ENCODE measurements at places on chromosomes 6 and 20. TPM values are rescaled to one million over a fixed set of nuclear protein-coding genes. Genes with fewer than 3 reads are reported as not detected.

DNA sequence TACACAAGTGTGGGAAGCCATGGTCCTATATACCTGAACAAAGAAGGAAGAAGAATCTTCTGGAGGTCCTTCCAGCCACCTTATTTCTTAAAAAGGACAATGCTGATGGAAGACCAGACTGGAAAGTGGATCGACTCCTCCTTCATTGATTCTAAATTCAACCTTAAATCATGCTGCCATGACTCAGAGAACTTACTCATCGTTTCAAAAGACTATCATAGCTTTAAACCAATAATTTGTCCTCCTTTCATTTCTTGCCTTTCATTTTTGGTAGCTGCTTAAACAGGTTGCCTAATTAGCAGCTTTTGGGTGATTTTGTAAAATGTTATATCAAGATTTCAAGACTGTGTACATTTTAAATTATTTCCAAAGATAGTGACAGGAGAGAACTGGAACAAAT, 60.8 kb downstream of the RTN4IP1 start:
- no peak for DNase-seq

- no peak for DNase-seq
These were observed 36.4 kb upstream of the FKBP1A start for GRCh38 chr20:1429143-1429728.

DNA sequence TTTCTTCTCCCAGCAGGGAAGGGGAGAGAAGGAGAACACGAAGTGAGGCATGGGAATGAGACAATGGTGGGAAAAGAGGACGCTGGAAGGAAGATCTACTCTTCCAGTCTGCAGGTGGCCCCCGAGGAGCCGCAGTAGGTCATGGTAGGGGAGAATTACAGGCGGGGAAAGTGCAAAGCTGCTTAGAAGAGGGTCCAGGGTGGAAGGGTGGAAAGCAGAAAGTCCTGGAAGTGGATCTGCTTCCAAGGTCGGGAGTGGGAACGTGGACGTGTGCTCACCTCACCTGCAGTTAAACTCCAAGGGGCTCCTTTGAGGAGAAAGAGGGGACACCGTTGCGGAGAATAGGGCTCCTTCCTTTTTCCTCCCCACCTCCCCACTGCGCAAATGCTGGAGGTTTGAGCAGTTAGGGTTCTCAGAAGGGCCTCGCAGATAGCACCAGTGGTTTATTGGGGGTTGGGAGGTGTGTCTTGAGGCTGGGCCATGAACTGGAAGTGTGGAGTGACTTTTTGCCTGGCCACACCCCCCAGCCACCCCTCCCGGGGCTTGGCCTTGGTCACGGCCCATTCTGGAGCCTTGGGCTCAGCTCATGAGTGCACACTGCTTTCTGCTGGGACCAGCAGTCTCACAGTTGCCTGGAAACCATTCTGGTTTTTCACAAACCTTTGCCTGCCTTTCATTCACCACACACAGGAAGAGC, 100.4 kb upstream of the MLN start:
- no peak for DNase-seq

DNA sequence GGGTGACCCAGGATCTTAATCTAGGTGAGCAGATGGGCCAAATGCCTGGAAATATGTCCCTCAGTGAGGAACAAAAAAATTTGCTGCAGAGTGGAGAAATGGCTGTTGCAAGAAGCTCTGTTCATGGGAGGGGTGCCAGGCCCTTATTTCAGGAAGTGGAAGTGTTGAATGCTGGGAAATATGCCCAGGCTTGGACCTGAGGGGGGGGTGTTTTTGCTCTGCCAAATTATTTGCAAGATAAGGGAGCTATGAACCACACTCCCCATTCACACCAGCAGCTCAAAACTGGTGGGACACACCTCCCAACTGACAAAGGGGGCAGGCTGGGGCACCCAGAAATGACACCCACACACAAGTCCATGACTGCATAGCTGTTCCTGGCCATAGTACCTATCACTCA, 8.7 kb downstream of the CST4 start:
- DNase-seq = no peak

- DNase-seq = no peak
These were observed 59.4 kb upstream of the PRELID3B start for GRCh38 chr20:59101961-59102360.

GRCh38 chr6:41644297-41644879, 6.1 kb downstream of the MDFI start:
- no peak for DNase-seq

GRCh38 chr20:23143098-23143497, 57.0 kb upstream of the CD93 start:
- DNase-seq = no peak

DNA sequence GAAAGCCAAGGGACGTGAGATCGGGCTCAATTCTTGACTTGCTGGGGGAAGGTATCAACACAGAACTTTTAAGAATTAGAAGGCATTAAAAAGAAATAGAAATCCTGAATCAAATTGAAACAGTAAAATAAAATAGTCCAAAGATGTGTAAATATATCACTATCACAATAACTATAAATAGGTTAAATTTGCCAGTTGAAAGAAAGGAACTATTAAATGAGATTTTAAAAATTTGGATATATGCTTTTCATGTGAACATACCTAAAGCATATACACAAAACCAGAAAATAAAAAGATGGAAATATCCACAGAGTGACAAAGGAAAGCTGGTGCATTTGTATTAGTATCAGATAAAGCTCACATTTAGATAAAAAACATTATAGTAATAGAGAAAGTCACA, 152.4 kb upstream of the ESR1 start:
- DNase-seq = no peak

GRCh38 chr20:16569246-16570153, 3.7 kb downstream of the KIF16B start:
- no peak for DNase-seq

- DNase-seq = no peak
These were observed 52.6 kb downstream of the CNKSR3 start for GRCh38 chr6:154457881-154458284.

- no peak for DNase-seq
These were observed 12.1 kb upstream of the NEDD9 start for GRCh38 chr6:11244387-11245126.

GRCh38 chr20:47354464-47354713, 2.1 kb downstream of the ZMYND8 start:
- DNase-seq = no peak

GRCh38 chr6:41527721-41528408, 18.3 kb upstream of the FOXP4 start:
- DNase-seq = no peak

GRCh38 chr6:137498481-137499190, 4.4 kb upstream of the OLIG3 start:
- no peak for DNase-seq

DNA sequence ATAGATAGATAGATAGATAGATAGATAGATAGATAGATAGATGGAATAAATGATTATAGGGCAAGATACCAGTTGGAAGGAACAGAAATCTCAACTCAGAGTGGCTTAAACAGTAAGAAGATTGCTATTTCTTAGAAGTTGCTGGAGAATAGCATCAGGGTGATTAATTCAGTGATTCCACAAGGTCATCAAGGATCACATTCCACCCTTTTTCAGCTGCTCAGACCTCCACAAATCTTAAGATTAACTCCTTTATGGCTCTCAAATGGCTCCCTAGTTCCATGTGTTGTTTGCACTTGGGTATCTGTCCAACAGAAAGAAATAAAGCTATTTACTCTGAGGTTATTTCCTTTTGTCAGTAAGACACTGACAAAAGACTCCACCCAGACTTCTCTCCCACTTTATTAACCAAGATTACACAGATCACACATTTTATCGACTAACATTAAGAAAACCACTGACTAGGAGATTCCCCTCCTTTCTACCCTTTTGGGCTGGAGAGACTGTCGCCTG, 68.3 kb upstream of the KIF16B start:
- no peak for DNase-seq

DNA sequence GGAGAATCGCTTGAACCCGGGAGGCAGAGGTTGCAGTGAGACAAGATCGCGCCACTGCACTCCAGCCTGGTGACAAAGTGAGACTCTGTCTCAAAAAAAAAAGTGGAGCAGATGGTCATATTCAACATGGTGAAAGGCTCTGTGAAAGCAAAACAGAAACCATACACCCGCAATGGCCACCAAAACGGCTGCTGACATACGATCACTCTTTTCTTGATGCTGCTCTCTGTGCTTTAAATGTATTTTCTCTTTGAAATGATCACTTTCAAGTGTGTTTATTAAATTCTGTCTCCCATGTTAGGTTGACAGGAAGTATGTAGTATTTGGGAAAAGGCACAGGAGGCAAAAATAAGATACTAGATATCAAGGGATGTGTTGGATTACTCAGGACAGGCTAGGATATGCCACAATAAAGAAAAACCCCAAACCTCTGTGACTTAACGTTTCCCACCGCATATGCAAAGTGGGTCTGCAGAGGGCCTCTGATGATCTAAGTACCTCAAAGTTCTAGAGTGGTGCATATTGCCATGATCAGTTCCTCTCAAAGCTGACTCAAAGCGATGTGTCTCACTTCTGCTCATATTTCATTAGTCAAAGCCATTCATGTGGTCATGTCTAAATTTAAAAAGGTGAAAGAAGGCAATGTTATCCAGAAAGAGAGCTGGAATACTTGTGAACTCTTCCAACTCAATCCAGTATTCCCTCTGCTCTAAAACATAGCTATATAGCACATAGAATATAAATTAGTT, 155.1 kb upstream of the SOX4 start:
- DNase-seq = no peak

- DNase-seq = no peak
These were observed 21.7 kb downstream of the MYB start for GRCh38 chr6:135202836-135203235.

- no peak for DNase-seq
These were observed 44.3 kb downstream of the ADGRB3 start for GRCh38 chr6:68679399-68679798.

DNA sequence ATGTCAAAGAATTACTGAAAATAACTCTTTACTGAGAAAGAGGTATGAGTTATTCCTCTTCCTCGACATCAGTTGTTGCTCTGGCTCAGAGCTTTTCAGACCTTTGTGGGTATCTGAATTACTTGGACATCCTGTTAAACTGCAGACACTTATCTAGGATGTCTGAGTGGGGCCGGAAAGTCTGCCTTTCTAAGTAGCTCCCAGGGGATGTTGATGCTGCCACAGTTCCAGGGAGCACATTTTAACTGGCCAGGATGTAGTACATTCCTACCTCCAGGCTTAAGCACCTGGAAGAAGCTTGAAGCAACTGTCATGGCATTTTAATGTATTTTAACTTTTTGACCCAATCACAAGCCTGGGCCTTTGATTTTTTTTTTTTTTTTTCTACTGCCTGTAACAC, 265.8 kb upstream of the PLCB4 start:
- no peak for DNase-seq

GRCh38 chr20:19992996-19993908, 23.9 kb upstream of the NAA20 start:
- no peak for DNase-seq

DNA sequence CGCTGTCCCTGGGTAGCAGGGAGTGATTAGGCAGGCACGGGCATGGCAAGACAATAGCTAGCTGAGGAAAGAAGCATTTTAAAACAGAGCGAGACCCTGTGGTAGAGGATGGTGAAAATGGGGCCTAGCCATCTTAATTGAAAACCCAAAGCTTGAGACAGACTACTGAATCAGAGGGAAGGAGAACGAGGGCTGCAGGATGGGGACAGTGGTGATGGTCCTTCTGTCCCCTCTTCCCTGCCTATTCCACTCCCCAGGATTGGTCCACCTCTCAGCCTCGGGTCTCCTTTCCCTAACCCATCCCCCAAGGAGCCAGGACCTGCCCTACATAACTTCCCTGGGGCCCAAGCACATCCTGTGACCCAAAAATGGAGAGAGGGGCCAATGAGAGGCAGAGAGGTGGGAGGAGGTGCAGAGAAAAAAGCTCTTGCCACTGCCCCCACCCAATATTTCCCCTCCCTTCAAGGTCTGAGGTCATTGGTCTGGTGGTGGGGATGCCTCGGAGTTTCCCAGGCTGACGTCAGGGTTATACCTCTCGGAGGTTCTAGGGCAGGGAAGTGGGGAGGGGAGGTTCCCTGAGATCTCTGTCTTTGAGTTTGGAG, 884 bp upstream of the CUTA start:
- DNase-seq = no peak

DNA sequence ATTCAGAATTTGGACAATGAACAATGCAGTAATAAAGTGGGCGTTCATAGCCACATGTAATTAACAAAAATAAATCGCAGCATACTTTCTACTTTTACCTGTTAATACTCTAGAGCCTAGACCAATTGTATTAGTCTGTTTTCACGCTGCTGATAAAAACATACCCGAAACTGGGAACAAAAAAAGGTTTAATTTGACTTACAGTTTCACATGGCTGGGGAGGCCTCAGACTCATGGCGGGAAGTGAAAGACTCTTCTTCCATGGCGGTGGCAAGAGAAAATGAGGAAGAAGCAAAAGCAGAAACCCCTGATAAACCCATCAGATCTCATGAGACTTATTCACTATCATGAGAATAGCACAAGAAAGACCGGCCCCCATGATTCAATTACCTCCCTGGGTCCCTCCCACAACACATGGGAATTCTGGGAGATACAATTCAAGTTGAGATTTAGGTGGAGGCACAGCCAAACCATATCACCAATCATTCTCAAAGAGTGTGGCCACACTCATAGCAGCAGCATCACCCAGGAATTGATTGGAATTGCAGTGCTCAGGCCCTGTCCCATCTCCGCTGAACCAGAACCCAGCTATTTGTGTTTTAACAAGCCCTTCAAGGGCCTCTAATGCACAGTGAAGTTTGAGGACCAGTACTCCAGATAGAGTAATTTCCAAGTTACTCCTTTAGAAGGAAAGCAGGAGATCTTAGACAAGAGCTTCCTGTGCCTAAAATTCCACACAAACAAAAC, 650.0 kb downstream of the KIF16B start:
- DNase-seq = no peak

- no peak for DNase-seq
These were observed 43.6 kb upstream of the SLC4A11 start for GRCh38 chr20:3282271-3283221.

GRCh38 chr6:52341561-52342260, 20.2 kb upstream of the PAQR8 start:
- DNase-seq = no peak

ECT2L gene
- 0.08 TPM for total RNA-seq

GJA10 gene
- total RNA-seq = not detected

GID8 gene
- total RNA-seq = 59.3 TPM

MTFR2 gene
- total RNA-seq = 1.3 TPM

CST2 gene
- total RNA-seq = not detected

MMP24 gene
- total RNA-seq = not detected

BNIP5 gene
- not detected for total RNA-seq

PPP1R16B gene
- 0.72 TPM for total RNA-seq

FOXF2 gene
- total RNA-seq = 1.4 TPM

LY6G5C gene
- not detected for total RNA-seq

ARG1 gene
- total RNA-seq = 201 TPM

SNAI1 gene
- 0.65 TPM for total RNA-seq

SLC26A8 gene
- total RNA-seq = not detected

C6orf132 gene
- 200 TPM for total RNA-seq

Measured in lower leg skin (tissue), 4 donors.